ENCODE measurements at places on chromosomes 2 and 18.

DNA sequence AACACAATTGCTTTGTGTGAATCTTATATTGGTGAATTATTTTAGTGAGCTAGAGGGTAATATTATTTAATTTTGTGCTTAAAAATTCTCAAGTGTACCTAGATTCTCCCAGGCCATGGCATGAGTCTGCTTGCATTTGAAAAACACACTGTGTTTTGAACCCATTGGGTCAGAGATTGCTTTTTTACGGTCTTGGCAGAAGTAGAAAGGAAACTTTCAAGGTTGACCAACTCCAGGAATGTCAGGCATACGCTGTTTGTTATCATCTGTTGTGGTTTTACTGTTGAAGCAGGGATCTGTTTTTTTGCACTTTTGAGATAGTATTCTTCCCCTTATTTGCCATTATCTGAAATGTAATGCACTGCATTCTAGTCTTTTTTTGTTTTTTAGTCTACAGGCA lies 377.4 kb downstream of the RPRM start:
- no peak for DNase-seq

- DNase-seq: no peak
Measured at GRCh38 chr2:112830682-112831512, 5.7 kb downstream of the IL1B start.

DNA sequence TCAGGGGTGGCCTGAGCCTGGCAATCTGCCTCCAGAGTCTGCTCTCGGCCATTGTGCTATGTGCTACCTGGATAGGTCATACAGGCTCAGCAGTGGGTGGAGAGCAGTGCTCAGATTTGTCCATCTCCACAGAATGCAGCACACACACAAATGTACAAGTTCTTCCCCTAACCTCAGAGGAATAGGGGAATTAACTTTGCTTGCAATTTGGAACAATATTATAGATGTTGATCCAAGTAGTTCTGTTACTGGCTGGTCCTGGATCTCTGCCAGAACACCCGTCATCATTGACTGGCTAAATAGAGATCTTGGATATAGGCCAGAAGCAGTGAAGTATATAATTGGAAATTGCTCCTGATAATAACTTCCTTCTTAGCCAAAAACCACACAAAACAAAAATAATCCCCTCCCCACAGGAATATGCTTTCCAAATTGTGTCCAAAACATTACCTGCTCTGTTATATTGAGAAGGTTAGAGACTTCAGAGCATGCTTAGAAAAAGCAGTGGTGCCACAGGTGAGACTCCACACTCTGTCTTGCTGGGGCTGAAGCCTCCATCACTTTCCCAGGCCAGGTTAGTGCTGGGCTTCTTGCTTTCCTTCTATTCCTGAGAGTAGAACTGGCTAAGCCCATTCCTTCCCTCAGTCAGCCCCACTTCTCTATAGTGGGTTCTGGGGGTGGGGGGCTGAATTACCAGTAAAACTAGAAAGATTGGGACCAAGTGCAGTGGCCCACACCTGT lies 38.8 kb downstream of the NCAPH start:
- no peak for DNase-seq

- DNase-seq: no peak
Measured at GRCh38 chr2:238900511-238900910, 52.6 kb downstream of the TWIST2 start.

- DNase-seq: no peak
Measured at GRCh38 chr2:225272173-225272572, 127.3 kb upstream of the NYAP2 start.

DNA sequence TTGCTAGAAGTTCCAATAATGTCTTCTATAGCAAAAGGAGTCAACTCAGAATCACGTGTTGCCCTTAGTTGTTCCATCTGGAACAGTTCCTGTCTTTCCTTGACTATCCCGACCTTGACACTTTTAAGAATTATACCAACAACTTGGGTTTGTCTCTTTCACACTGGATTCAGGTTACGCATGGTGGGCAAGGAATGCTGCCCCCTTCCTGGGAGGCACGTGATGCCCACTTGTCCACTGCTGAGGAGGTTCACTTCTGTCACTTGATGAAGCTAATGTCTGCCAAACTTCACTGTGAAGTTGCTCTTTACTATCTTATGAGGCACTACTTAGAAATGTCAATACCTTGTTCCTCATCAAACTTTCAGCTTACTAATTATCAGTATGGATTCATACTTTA lies 5.3 kb downstream of the COX5B start:
- no peak for DNase-seq

- no peak for DNase-seq
Measured at GRCh38 chr2:132667706-132668105, 2.3 kb downstream of the LYPD1 start.

DNA sequence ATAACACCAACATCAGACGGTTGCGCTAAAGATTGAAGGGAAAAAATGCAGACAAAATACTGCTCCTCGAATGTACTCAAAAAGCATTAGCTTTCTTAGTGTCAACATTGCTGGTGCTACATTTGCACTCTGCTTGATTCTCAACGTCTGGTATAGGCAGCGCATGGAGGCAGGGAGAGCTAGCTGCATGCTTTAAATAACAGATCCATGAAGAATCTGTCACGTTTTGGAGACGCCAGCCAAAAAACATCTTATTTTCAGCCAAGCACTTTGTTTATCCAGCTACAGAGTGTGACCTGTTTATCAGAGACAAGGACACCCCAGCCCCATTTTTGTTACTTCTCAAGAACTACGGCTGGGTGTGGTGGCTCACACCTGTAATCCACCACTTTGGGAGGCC lies 59.5 kb downstream of the APOB start:
- DNase-seq: no peak

- no peak for DNase-seq
Measured at GRCh38 chr2:79977792-79978191, 326.8 kb downstream of the LRRTM1 start.

- no peak for DNase-seq
Measured at GRCh38 chr2:207683879-207684627, 27.4 kb upstream of the CCNYL1 start.

GRCh38 chr2:150621526-150622213 lies 134.2 kb upstream of the RND3 start:
- no peak for DNase-seq

DNA sequence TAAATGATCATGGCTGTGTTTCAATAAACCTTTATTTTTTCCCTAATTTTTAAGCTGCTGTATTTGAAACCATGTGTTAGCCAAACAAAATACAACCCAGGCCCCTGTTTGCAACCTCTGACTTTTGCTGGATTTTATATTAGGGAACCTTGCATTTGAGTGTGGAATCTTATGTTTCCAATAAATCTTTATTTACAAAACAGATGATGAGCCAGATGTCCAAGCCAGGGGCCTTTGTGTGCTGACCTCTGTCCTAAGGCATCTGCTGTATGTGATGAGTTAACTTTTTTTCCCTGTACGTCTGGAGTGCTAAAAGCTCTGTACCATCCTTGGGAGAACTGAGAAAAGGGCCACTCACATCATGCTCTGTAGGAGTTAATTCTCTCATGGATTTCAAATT lies 162.9 kb downstream of the TRIB2 start:
- no peak for DNase-seq

- peak; percentile 48 for DNase-seq
Measured at GRCh38 chr2:234446404-234447076, 50.3 kb downstream of the ARL4C start.

DNA sequence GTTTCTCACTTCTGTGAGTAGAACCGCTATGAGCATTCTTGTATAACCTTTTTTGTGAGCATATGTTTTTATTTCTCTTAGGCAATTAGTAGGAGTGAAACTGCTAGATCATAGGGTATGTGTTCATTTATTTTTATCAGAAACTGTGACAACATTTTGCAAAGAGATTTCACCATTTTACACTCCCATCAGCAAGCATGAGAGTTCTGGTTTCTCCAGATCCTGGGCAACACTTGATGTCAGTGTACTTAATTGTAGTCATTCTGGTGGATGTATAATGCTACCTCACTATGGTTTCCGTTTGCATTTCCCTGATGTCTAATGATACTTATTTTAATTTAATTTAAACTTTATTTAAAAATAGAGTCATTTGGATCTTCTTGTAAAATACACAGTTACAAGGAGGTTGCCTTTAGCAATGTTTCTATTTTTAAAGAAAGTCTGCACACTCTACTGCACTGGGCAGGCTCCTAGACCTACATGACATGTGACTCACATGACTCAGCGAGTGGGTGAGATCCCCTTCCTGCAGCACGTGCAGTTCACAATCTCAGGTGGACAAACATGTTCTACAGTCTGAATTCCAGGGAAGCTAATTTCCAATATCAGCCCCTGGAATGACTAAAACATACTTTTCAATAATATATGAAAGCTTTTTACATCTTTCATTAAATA lies 127.0 kb upstream of the BCL2L11 start:
- no peak for DNase-seq

DNA sequence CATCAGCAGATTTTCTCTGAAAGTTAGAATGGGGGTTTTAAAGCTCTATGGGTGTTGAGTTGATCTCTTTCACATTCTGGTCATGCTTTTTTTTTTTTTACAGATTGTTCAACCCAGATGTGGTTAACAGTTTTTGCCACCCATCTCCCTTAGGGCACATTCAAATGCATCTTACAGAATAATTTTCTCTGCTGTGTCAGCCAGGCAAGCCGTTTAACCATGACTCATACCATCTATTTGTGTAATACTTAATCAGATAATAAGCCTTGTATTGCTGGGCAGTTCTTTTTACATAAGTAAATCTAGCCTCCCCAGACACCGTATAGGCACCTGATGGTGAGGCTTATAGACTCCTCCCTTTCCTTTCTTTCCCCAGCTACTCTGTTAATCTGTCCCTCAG lies 62.0 kb downstream of the TGIF1 start:
- no peak for DNase-seq

DNA sequence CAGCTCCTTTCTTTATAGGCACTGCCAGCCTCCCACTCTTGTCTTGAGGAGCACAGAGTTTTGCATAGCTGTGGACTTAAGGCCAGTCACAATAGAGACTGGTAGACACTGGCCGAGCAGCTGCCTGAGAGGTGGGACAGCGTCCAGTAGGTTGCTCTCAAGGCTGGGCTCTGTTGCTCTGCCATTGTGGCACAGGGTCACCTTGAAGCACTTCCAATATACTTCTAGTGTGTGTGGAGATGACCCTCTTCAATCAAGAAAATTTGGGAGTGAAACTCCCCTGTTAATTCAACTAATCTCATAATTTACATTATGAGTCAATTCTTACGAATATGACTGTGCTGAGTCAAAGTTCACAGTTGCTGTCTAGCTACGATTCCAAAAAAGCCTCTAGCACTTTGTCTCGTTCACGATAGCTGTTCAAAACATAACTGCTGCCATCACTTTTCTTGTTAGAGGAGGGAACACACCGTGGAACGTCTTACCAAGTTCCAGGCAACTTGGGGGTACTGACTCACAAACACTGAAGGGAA lies 636.2 kb downstream of the EPHA4 start:
- DNase-seq: no peak

DNA sequence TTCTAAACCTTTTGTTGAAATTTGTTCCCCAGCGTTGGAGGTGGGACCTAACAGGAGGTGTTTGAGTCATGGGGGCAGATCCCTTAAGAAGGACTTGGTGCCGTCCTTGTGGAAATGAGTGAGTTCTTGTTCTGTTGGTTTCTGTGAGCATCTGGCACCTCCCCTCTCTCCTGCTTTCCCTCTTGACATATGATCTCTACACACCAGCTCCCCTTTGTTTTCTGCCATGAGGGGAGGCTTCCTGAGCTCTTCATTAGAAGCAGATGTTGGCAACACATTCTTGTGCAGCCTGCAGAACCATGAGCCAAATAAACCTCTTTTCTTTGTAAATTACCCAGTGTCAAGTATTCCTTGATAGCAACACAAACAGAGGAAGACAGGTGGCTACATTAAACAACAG lies 23.8 kb downstream of the NABP1 start:
- no peak for DNase-seq

- no peak for DNase-seq
Measured at GRCh38 chr2:121690095-121690494, 40.8 kb upstream of the CLASP1 start.

GRCh38 chr18:31738460-31739407 lies 21.9 kb downstream of the SLC25A52 start:
- no peak for DNase-seq

DNA sequence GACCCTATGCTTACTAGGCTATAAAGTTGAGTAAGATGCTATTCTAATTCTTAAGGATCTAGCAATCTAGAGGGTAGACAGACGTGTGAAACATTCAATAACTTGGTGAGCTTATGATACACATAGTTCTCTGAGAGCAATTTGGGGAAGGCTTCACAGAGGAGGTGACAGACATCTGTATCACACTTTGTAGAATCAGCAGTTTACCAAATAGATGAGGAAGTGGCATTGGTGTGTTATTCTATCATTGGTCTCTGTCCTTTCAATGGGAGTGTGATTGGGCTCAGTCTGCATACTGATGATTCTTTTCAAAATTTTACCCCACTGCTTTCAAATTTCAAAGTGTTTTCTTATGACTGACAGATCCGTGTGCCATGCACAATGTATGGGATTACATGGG lies 47.0 kb upstream of the TMEM178A start:
- no peak for DNase-seq

DNA sequence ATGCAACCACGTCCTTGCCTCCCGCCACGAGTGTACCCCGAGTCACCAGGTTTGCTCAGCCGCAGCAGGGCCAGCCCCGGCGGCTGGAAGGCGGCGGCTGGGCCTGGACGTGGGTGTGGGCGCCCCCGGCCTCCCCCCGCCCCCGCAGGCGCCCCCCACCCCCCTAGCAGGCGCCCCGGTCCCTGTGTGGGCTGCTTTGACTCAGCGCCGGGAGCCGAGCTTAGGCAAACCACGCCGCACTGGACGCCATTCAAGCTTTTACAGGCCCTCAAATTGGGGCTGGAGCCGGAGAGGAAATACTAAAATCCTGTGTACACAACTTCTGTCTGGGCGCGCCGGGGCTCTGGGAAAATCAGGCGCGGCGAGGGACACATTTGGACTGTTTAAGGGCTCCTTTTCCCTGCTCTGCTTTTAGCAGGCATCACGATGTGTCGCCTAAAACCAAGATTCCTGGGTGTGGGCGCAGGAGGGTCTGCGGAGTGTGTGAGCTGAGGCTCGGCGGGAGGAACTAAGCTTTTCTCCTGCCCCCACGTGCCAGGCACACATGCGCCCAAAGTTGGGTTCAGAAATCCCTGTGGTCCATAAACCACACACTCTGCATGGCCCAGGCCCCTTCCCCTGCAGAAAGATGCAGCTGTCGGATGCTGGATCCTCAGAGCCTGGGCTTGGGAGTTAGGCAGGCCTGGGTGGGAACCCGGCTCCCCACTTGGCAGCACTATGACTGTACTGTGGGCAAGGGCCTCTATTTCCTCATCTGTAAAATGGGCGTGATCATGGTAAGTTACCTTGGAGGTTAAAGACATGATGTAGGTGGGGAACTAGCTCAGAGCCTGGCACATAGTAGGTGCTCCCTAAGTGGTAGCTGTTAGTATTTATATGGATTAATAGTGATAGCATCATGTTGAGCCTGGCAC lies 57.6 kb downstream of the ATOH8 start:
- no peak for DNase-seq

DNA sequence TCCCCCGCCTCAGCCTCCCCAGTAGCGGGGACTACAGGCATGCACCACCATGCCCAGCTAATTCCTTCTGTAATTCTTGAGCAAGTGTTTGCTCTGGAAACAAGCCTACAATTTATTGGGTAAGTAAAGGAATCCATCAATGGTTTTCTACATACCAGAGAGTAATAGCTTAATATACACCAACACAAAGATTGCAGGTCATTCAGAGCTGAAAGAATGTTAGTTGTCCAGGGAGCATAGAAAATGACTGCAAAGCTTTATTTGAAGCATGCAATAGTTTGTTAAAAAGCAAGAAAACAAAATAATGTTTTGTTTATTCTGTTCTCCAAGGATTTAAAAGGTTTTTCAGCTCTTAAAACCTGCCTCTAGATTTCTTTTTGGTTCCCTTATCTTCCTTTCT lies 5.6 kb downstream of the IDH1 start:
- DNase-seq: no peak
